ENCODE measurements at places on chromosomes 3 and 15. TPM values are rescaled to one million over a fixed set of nuclear protein-coding genes. Genes with fewer than 3 reads are reported as not detected.

Gene DAG1
- total RNA-seq, result 33.1 TPM

Gene COL8A1
- 40.2 TPM for total RNA-seq

Gene ZIC4
- not detected for total RNA-seq

Gene ADAMTS9
- total RNA-seq, result 34.4 TPM

Gene TIMP4
- 4.9 TPM for total RNA-seq

Gene FOXP1
- total RNA-seq, result 57.7 TPM

Gene C2CD4A
- total RNA-seq, result not detected

Gene SLCO3A1
- 3.0 TPM for total RNA-seq

Gene SCN11A
- under 0.01 TPM for total RNA-seq

Gene TRH
- not detected for total RNA-seq

Gene STX19
- not detected for total RNA-seq

Gene KBTBD13
- total RNA-seq, result 0.13 TPM

Gene RNU5B-1
- not detected for total RNA-seq

Gene ZNF660
- 3.8 TPM for total RNA-seq

Gene VWA5B2
- not detected for total RNA-seq

Gene WDR49
- total RNA-seq, result 0.13 TPM

Gene IMP3
- 97.6 TPM for total RNA-seq

Gene SLC6A6
- total RNA-seq, result 11.0 TPM

Gene ARNT2
- total RNA-seq, result 4.8 TPM

Gene TEX264
- total RNA-seq, result 54.4 TPM

Gene ASB7
- 8.7 TPM for total RNA-seq

Gene CCNB2
- 36.6 TPM for total RNA-seq

Gene OR5K2
- total RNA-seq, result not detected

Gene RETNLB
- not detected for total RNA-seq

Gene RAB7A
- 62.3 TPM for total RNA-seq

Gene C3orf22
- not detected for total RNA-seq

Gene FHIT
- 1.3 TPM for total RNA-seq

Gene UPK1B
- total RNA-seq, result not detected

Gene SPINK8
- not detected for total RNA-seq

Gene IGF2BP2
- total RNA-seq, result 50.7 TPM

Gene LRTM1
- total RNA-seq, result not detected

Gene GREM1
- total RNA-seq, result 96.8 TPM

Gene LRRC31
- total RNA-seq, result not detected

Gene CTXN2
- not detected for total RNA-seq

Gene MAP1A
- total RNA-seq, result 29.1 TPM

Gene HTR3E
- total RNA-seq, result not detected

Gene POLQ
- total RNA-seq, result 1.1 TPM
